AG04449 (cell line): ENCODE measurements at places on chromosomes 12 and 14.

GRCh38 chr12:109814600-109815150 lies 18.5 kb downstream of the TRPV4 start:
- DNase-seq: no peak

GRCh38 chr12:110316861-110317260 lies 35.8 kb downstream of the ATP2A2 start:
- peak; percentile 63 for DNase-seq

GRCh38 chr14:94473666-94474410 lies 2.2 kb downstream of the SERPINA9 start:
- DNase-seq: no peak

DNA sequence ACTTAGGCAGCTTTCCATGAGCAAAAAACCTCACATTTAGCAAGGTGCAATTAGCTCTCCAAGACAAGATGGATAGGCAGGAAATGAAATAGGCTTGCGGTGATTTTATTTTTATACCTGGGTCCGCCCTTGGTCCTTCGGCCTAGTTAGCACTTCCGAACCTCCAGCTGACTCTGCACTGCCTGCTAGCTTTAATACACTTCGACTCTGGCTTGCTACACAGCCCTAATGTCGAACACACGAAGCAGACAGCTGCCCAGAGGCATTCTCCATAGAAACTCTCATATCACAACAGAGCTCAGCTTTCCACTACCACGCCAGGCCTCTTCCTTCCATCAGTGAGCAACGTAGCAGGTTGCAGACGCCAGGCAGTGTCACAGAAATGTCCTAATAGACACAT lies 688.0 kb downstream of the VRK1 start:
- no peak for DNase-seq

GRCh38 chr14:68174446-68174845 lies 354.9 kb downstream of the RAD51B start:
- DNase-seq: no peak

- DNase-seq: no peak
Measured at GRCh38 chr12:131834798-131835615, 6.8 kb downstream of the MMP17 start.

- no peak for DNase-seq
Measured at GRCh38 chr14:101109981-101110728, 206.6 kb upstream of the RTL1 start.

DNA sequence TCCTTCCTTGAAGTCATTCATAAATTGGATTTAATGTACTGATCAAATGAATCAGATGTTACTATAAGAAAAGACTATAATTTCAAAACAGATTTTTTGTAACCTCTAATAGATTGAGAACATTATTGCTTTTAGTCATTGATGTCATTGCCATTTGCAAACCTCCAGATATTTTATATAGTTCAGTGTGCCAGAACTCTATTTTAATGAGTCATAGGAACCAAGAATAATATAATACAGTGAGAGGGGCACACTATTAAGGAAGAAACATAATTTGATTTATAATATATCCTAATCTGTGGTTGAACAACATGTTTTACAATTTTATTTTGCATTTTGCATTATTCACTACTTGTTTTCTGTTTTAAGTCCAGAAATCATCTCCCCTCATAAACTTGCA lies 78.0 kb downstream of the LRRC9 start:
- DNase-seq: no peak

DNA sequence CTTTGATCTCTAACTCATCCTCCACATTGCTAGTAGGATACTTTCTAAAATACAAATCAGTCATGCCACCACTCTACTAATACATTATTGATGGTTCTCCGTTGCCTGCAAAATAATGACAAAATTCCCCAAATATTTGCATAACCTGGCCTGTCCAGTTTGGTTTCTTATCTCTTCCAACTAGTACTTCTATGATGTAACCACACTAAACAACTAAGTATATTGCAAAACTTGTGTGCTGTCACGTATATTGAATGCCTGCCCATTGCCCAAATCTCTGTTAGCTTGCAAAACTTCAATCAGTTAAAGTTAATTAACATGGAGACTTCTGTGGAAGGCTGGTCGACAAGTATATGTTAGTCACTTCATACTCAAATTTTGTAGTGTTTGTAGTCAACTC lies 6.5 kb downstream of the OR6C74 start:
- no peak for DNase-seq

DNA sequence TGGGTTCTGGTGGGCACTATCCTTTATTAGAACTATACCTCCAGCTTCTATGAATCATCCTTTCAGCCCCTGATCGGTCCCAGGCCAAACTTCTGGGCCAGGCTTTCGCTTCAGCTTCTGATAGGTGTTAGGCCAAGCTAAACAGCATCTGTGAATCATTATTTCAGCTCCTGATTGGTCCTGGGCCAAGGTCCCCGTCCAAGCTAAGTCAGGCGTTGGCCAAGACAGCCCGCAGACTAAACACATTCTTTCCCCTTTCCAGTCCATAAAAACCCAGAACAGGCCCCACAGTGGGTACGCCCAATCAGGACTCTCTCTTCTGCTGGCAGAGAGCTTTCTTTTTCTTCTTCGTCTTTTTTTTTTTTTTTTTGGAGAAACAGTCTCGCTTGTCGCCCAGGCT lies 1808.9 kb upstream of the SEL1L start:
- no peak for DNase-seq

DNA sequence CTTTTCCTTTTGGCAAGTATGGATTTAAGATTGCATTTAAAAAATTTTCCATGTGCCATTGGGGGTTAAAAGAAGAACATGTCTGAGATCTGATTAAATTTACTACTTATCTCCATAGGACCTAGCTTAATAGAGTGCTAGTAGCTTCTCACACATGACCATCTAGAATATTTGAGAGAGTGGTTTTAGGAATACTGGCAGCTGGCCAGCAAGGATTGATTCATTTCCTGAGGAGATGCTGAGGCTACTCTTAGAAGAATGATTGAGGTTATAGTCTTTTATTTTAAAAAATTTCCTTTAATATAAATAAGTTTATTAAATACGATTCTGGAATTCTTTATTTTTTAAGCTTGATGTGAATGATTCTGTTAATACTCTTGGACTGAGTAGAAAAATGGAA lies 56.2 kb downstream of the MIPOL1 start:
- DNase-seq: peak; percentile 9

GRCh38 chr12:124828264-124829007 lies 35.2 kb downstream of the SCARB1 start:
- no peak for DNase-seq

- no peak for DNase-seq
Measured at GRCh38 chr14:64569138-64569631, 19.4 kb downstream of the PPP1R36 start.

- no peak for DNase-seq
Measured at GRCh38 chr14:90850487-90850886, 34.3 kb upstream of the TTC7B start.

- no peak for DNase-seq
Measured at GRCh38 chr14:99554184-99554583, 49.8 kb downstream of the CCDC85C start.

DNA sequence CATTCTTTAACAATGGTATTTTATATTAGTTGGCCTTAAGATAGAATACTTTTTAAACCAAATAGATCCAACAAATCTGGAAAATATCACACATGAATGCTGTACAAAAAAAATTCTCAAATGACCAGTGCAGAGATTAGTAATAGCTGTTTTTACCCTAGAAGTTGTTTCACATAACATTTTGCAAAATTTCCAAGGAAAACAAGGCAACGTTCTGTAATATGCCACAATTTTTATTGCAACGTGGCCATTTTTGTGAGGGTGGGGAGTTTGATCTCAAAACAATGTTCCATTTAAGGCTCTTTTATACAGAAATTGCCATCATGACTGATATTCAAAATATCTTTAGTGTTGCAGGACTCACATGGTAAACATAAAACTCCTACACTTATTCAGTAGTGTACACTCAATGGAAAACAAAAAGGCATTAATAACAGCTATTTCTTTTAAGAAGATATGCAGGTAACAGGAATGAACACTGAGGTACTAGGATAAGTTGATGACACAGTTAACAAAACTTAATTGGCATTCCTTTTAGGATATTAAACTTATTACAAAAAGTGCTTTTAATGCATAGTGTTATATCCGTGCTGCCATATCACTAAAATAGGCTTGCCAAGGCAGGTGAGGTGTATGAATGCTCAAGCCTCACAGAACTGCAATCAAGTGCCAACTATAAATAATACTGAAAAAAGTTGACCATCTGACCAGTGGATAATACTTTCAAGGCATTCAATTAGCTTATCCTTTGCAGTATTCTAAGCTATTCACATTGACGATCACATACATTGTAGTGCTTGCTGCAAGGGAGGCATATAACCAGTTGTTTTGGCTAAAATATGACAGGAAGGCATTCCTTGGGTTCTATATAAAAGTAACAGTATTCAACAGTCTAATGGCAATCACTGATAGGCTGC lies 2.3 kb downstream of the CFL2 start:
- DNase-seq: no peak

- DNase-seq: no peak
Measured at GRCh38 chr14:62234849-62235248, 472.6 kb downstream of the SNAPC1 start.
